ENCODE measurements at places on chromosomes 1 and 21. TPM values are rescaled to one million over a fixed set of nuclear protein-coding genes. Genes with fewer than 3 reads are reported as not detected.

- H3K4me1 ChIP-seq: no peaks in the 10 kb centered on the region
- no peak overlapping the region for H3K4me3 ChIP-seq
- no peaks in the 10 kb centered on the region for H3K27me3 ChIP-seq
- H3K27ac ChIP-seq: no peak overlapping the region
These were observed 11.3 kb downstream of the RPAP2 start for GRCh38 chr1:92310185-92310597.

GRCh38 chr1:94039514-94039870 is 81.5 kb downstream of the ABCA4 start:
- H3K4me3 ChIP-seq: no peak overlapping the region
- DNase-seq: peak; percentile 51
- H3K4me1 ChIP-seq: no peaks in the 10 kb centered on the region
- no peaks in the 10 kb centered on the region for H3K27me3 ChIP-seq
- no peak overlapping the region for H3K27ac ChIP-seq
- no peaks in the 10 kb centered on the region for H3K36me3 ChIP-seq

The OR2AK2 gene
- 0.27 TPM for polyA plus RNA-seq

DNA sequence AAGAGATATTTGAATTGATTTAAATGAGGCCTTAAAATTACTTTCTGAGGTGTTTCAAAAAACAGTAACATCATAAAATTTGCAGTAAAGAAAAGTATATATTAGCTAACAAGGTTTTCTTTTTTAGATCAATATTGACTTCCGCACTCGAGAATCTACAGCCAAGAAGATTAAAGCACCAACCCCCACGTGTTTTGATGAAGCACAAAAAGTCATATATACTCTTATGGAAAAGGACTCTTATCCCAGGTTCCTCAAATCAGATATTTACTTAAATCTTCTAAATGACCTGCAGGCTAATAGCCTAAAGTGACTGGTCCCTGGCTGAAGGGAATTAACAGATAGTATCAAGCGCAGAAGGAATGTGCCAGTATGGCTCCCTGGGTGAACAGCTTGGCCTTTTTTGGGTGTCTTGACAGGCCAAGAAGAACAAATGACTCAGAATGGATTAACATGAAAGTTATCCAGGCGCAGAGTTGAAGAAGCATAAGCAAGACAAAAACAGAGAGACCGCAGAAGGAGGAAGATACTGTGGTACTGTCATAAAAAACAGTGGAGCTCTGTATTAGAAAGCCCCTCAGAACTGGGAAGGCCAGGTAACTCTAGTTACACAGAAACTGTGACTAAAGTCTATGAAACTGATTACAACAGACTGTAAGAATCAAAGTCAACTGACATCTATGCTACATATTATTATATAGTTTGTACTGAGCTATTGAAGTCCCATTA is 3.6 kb downstream of the RGS1 start:
- peak; percentile 47 for DNase-seq
- no peak overlapping the region for H3K4me3 ChIP-seq
- H3K27me3 ChIP-seq: no peaks in the 10 kb centered on the region
- peaks cover 17% of the 10 kb centered on the region for H3K4me1 ChIP-seq
- H3K27ac ChIP-seq: no peak overlapping the region

The WDR64 gene
- 0.13 TPM for polyA plus RNA-seq

GRCh38 chr1:46268578-46268977 is 21.0 kb downstream of the RAD54L start:
- H3K36me3 ChIP-seq: no peaks in the 10 kb centered on the region
- H3K4me1 ChIP-seq: no peaks in the 10 kb centered on the region
- no peak for DNase-seq
- no peak overlapping the region for H3K27ac ChIP-seq

The STXBP3 gene
- 28.4 TPM for polyA plus RNA-seq

DNA sequence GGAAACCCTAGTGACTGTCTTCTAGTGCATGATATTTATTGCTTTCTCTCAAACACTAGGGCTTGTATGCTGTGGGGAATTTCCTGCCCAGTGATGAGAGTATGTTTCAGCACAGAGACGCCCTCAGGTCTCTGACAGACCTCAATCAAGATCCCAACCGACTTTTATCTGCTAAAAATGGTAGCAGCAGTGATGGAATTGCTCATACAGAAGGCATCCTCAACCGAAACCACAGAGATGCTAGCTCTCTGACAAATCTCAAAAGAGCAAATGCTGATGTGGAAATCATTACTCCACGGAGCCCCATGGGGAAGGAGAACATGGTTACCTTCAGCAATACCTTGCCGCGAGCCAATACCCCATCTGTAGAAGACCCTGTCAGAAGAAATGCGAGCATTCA is 41.3 kb downstream of the PLPPR4 start:
- no peaks in the 10 kb centered on the region for H3K4me1 ChIP-seq
- no peak overlapping the region for H3K27ac ChIP-seq
- no peaks in the 10 kb centered on the region for H3K27me3 ChIP-seq

The RGS18 gene
- 0.71 TPM for polyA plus RNA-seq

Measured in B cell (primary cell).